ENCODE measurements at places on chromosomes 6 and 20.

DNA sequence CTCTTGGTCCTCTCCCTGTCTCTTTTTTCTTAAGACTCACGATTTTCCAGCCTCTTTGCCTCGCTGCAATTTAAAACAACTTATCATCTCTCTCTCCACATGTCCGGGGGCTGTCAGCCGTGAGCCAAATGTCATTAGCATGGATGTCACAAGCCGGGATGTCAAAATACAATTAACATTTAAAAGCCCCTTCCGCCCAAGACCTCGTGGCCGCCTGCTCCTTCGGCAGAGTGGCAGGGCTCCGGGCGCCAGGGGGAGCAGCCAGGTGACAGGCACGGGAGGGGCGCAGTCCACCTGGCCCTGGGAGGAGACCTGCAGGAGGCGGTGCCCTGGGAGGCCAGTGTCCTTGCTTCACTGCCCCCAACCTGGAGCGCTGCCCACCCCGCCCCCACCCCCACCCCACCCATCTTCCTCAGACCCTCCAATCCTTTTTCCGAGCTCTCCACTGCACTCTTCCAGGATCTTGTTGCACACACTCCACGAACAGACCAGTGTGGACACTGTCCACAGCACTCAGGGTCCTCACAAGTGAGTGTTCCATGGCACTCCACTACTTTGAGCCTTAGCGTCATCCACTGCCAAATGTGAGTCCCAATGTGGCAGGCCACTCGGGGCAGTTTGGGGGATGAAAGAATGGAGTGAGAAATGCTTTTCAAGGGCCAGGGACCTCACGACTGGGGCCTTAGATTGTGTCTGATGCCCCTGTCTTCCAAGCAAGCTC lies 5.6 kb upstream of the GRM4 start:
- DNase-seq = no peak

- peak; percentile 60 for DNase-seq
Measured at GRCh38 chr6:153312634-153313033, 181.6 kb upstream of the RGS17 start.

GRCh38 chr6:40436685-40437604 lies 150.2 kb downstream of the LRFN2 start:
- DNase-seq = peak; percentile 9

DNA sequence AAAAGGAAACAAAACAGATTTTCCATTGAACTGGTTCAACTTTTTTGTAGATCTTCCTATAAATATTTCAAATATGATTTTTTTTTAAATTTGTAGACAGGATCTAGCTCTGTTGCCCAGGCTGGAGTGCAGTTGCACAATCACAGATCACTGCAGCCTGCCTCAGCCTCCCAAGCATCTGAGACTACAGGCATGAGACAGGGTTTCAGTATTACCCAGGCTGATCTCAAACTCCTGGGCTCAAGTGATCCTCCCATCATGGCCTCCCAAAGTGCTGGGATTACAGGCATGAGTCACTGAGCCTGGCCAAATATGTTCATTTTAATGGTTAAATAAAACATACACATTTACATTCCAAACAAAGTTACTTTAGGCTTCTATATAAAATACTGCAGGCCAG lies 33.6 kb downstream of the SAMHD1 start:
- DNase-seq = no peak

Measured in NCI-H1092 (cell line).